ENCODE measurements at places on chromosomes 3 and 15.

DNA sequence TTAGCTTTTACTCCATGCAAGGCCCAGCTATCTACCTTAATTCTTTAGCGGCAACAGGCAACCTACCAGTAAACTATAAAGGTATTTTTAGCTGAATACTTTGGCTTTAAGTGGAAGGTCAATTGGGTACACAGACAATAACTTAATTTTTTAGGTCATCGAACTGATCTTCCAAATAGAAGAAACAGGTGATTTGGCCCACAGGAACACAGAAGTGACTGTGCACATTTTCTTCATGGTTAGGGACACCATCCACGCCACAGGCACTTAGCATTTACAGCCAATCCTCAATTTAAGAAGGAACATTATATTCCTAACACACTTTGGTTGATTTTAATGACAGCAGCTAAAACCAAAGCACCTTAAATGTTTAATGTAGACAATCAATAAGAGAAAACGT is 1.9 kb downstream of the ARPP19 start:
- no peak for DNase-seq

- DNase-seq: peak; percentile 40
Observed at GRCh38 chr3:79521221-79521848, 246.5 kb downstream of the ROBO1 start.

- DNase-seq: no peak
Observed at GRCh38 chr3:10531031-10531430, 25.6 kb upstream of the ATP2B2 start.

- DNase-seq: no peak
Observed at GRCh38 chr3:147881933-147882332, 472.8 kb downstream of the ZIC1 start.

DNA sequence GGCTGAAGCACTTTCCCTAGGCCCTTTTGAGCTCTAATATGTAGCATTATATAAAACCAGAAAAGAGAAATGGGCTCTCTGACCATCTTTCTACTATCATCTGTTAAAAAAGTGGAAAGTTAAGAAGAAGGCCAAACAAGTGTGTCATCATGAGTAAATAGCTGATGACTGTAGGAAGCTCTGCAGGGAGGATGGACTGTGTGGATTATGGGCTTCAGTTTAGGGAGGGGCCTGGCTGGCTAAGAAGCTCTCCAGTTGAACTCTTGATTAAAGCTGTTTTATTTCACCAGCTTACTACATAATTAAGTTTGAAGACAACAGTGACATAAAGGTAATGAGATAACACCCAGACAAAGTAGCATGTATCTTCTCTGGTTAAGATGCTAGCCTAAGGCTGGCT is 30.6 kb downstream of the INTS14 start:
- peak; percentile 79 for DNase-seq

- no peak for DNase-seq
Observed at GRCh38 chr15:101255051-101255395, 3.2 kb upstream of the CHSY1 start.

- peak; percentile 49 for DNase-seq
Observed at GRCh38 chr15:67175643-67176071, 78.8 kb downstream of the AAGAB start.

Measured in EL (cell line).